Mucosa of descending colon (tissue), 3 donors: ENCODE measurements at places on chromosomes 3 and 15. TPM values are rescaled to one million over a fixed set of nuclear protein-coding genes. Genes with fewer than 3 reads are reported as not detected.

- no peak for DNase-seq
Observed at GRCh38 chr3:123150449-123151215, 51.1 kb upstream of the SEC22A start.

DNA sequence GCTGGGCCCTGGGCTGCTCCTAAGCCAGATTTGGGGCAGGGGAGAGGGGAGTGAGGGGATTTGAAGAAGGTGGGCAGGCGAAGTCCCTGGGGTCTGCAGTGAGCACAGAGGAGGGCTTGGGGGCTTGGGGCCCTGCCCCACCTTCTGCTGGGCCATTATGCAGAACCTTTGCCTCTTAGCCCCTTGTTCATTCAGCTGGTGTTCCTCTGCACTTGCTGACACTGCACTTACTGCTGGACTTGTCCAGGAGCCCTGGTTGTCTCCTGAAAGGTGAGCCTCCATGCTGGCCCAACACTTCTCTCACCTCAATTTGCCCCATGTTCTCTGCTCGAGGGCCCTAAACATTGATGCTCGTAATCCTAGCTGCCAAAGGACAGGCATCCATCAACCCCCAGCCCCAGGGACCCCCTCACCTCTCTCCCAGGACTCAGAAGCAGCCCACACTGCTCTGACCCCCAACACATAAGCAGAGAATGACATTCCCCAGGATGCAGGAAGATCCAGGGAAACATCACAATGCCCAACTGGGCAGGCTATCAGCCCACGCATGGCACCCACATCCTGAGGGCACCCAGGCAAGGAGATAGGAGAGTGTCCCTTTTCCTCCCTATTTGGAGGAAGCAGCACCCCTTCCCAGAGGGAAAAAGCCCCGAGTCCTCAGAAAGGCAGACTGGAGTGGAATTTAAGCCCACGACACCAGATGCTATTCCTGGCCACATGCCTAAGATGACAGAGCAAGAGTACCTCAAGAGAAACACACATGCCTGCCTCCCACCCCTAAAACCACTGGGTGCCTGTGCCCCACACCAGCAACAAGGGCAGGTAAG, 76.8 kb downstream of the ADCY5 start:
- no peak for DNase-seq

DNA sequence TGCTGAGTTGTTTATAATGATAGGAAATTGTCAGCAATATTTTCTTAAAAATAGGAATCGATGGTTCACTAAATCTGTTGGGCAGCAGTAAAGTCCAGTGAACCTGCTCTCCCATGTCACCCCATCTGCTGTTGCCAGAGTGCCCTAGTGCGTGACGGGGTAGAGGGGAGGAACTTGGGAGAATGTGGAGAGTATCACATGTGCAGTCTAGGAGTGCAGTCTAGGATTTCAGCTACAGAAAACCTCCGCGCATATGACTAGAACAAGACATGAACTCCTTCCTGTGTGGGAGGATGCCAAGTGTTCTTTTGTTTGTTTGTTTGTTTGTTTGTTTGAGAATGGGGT, 74.6 kb upstream of the ACAD9 start:
- no peak for DNase-seq

GRCh38 chr3:194315088-194315964, 35.8 kb downstream of the CPN2 start:
- peak; percentile 87 for DNase-seq

DNA sequence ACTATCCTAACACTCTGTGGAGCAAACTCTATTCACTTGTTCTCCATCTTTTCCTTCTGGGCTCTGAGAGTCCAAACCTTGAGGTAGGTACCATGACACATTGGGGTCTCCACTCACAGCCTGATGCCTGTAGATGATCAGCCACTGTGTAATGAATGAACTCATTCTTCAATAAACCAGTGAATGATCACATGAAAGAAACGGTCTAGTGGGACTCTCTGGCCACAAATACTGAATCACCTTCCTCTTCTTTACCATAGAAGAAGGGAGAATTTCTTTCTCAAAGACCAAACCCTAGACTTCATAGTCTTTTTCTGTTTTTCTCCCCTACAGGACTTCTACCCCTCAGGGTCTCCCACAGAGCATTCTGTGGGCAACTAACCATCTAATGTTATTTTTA, 20.5 kb upstream of the ABHD2 start:
- DNase-seq: no peak

- peak; percentile 23 for DNase-seq
Observed at GRCh38 chr15:25783607-25784540, 79.3 kb downstream of the ATP10A start.

- no peak for DNase-seq
Observed at GRCh38 chr3:133849346-133849745, 43.7 kb downstream of the SRPRB start.

DNA sequence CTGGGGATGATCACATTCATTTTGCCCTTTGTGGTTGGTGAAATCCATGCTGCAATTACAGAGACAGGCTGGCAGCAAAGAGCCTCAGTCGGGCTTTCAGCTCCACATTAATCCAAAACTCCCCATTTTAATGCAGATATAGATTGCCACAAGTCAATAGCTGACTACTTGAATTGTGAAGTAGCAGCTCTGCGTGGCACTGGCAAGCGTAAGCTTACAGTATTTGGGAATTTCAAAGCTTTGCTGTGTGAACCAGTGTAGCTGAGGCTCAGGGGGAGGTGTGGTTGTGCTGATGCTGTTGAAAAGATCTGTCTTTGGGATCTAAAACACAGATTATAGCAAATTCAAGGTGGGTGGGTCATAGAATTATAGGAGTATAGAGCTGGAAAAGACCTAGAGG, 290.3 kb upstream of the ONECUT1 start:
- DNase-seq: no peak

DNA sequence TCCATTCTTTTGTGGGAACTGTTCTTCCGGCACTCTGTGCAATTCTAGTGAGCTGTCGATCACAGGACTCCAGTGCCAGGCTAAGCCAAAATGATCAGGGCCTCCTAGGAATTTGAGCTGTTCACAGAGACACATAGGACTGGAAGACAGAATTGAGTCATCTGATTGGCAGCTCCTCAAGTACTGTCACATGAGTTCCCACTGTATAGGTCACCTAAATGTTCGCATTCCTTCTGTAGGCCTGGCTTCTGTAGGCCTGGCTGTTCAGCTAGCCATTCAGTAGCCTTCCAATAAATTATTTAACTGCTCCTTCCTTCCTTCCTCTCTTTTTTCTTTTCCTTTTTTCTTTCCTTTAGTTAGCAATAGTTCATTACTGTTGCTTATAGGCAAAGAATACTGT, 4.3 kb downstream of the PROS1 start:
- DNase-seq: no peak

Gene RBPMS2
- total RNA-seq: 133 TPM

Gene MOBP
- 0.44 TPM for total RNA-seq

Gene CYP11A1
- total RNA-seq: 0.52 TPM
